ENCODE measurements at places on chromosomes 1 and 21.

DNA sequence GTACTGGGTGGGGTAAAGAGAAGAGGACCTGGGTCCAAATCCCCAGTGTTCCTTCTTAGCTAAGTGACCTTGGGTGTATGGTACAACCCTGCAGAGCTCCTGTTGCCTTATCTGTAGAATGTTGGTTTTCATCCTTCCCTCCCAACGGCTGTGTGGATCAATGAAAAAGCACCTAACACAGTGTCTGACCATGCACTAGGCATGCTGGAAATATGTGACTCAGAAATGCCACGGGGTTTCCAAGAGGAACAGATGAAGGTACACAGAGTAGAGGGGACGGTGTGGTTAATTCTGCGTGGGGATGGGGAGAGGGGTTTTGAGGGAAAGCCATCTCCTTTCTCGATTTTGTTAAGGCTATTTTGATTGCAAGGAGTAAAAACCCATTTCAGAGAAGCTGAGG is 8.6 kb downstream of the NIPAL3 start:
- no peak for DNase-seq

DNA sequence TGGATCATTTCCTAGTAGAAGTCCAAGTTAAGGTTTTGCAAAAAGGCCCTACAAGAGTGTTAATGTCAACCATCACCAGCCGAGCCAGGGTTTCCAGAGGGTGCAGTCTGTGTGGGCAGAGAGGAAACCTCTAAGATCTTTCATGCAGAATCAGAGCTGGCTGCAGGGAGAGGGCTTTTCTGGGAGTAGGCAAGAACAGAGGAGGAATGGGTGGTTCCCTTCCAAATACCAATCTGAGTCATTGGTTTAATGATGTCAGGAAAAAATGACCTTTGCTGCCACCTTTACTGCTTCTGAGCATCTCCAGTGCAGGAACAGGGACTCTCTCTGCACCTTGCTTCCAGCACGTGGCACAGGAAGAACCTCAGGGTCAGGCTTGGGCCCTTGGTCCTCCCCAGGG is 73.8 kb downstream of the TNR start:
- no peak for DNase-seq

- no peak for DNase-seq
Observed at GRCh38 chr1:33377013-33377412, 53.9 kb downstream of the PHC2 start.

DNA sequence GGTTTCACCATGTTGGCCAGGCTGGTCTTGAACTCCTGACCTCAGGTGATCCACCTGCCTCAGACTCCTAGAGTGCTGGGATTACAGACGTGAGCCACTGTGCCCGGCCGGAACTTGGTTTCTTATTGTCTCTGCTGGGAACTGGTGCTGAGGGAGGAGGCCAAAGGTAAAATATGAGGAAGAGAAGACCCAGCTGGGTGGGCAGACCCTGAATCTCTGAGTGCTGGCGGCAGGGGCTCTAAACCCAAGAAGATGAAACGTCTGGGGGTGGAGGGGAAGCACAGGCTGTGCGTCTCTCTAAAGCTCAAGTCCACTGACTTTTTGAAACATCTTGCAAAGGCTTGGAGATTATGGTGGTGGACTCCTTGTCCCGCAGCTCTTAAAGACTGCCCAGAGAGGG is 82.0 kb upstream of the TLR5 start:
- no peak for DNase-seq

GRCh38 chr1:22436948-22437347 is 14.7 kb upstream of the ZBTB40 start:
- no peak for DNase-seq

All from GM20000 (cell line).